CD4-positive, alpha-beta T cell (primary cell): ENCODE measurements at places on chromosomes 12 and 14.

DNA sequence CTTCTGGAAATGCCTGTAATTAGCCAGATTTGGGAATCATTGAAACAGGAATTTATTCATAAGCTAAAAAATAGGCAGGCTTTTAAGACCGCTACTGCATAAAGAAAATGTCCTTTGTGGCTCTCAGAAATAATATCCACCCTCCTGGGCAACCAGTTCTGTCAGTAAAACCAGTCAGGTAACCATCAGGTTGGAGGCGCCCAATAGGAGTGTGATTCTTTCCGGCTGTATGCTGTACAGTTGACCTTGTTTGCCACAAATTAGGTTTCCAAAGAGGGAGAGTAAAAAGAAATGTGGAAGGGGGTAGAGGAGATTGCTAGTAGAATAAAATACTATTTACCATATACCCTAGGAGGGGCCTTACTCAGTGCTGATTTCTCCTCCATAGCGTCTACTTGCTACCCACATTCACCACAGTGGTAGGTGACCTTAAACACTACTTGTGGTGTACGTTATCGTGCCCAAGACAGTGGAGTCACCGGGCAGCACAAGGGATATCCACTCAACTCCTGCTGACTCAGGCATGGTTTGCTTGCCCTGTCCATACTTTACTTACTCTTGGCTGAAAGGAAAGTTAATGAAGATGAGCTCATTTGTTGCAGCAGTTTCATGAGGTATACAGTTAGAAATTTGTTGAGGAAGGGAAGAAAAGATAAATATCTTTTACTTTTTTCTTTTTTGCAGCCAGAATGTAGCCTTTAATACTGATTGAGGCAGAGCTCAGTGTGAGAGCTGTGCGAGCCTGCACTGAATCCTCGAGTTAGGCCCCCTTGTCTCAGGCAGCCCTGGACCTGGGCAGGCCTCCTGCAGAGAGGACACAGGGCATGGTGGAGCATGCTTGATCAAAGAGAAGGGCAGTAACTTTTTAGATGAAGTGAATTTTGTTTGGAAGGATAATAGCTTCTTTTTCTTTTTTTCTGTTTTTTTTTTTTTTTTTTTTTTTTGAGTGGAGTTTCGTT, 76.7 kb downstream of the DIP2B start:
- no peak for DNase-seq

- DNase-seq = no peak
Observed at GRCh38 chr14:99689266-99690236, 5.5 kb downstream of the CYP46A1 start.

GRCh38 chr14:24055971-24056799, 4.4 kb downstream of the CARMIL3 start:
- DNase-seq = no peak

GRCh38 chr14:74571441-74571841, 40.6 kb downstream of the LTBP2 start:
- no peak for DNase-seq

- no peak for DNase-seq
Observed at GRCh38 chr14:33357225-33358010, 418.7 kb downstream of the NPAS3 start.

DNA sequence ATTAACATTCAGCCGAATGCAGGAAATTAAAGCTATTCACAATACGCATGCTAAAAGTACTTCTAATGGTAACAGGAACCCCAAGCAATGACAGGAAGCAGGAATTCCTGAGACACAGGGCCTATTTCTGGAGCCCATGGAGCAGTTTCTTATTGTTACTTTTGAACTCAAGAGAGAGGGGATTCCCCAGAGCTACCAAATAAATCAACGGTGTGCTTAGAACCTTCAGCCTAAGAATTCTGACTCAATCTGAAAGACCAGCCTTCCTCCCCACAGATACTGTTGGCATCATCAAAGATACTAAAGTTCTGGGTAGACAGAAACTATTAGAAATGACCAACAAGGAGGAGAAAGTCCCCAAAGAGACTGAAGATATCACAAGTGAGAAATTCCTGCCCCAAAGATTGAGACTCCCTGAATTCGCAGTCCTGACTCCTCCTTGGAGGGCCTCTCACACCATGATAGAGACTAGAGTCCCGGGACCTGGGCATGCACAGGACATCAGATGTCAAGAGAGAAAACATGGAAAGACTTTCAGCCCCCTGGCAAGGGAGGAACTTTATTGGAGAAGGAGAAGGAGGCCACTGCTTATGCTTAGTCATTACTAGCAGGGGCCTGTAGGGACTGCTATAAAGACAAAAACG, 32.7 kb downstream of the RTRAF start:
- DNase-seq = no peak

GRCh38 chr14:90903101-90903500, 86.9 kb upstream of the TTC7B start:
- peak; percentile 38 for DNase-seq

- DNase-seq = no peak
Observed at GRCh38 chr12:112153893-112154219, 28.5 kb downstream of the TRAFD1 start.
